ENCODE measurements at places on chromosomes 4 and X.

GRCh38 chr4:139042981-139043460, 27.4 kb downstream of the NOCT start:
- DNase-seq, result no peak

DNA sequence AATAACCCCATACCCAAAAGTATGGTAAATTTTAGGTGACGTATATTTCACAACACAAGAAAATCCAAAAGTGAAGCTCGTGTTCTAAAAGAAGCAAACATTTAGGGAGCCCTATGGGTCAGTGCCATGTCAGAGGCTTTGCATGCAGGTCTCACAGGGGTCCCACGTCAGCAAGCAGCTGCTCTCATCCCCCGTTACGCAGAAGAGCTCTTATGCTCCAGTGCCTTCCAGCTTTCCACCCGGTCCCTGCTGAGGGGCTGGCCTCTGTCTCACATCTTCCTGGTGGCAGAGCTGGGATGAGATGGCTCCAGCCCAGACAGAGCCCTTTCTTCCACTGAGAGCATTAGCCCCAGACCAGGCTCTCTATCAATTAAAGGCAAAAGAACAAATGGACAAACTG, 82.0 kb downstream of the IRF2 start:
- DNase-seq, result no peak

- no peak for DNase-seq
Observed at GRCh38 chr4:123356921-123357320, 39.7 kb upstream of the SPRY1 start.

DNA sequence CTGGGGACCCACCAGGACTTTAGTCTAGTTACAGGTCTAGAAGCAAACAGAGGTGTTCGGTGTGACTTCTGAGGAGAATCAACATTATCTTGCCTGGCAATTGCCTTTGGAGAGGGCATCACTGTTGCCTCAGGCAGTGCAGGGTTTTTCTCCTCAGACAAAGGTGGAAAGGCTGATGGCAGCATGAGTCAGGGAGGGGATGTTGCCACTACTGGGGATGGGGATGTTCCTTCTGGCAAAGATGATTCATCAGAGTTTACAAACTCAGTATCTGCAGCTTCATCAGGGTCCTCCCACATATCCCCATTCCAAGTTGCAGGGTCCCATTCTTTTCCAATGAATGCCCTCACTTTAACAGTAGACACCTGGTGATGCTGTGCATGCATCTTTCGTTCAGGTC, 91.3 kb upstream of the GALNTL6 start:
- no peak for DNase-seq

DNA sequence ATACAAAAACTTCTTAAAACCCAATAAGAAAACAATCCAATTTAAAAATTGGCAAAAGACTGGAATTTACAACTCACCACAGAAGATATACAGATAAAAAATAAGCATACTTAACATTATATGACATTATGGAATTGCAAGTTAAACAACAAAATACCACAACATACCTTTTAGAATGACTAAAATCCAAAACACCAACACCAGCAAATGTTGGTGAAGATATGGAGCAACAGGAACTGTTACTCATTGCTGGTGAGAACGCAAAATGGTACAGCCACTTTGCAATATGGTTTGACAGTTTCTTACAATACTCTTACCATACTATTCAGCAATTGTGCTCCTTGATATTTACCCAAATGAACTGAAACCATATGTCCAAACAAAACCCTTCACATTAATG, 112.4 kb downstream of the ADGRL3 start:
- DNase-seq, result no peak

DNA sequence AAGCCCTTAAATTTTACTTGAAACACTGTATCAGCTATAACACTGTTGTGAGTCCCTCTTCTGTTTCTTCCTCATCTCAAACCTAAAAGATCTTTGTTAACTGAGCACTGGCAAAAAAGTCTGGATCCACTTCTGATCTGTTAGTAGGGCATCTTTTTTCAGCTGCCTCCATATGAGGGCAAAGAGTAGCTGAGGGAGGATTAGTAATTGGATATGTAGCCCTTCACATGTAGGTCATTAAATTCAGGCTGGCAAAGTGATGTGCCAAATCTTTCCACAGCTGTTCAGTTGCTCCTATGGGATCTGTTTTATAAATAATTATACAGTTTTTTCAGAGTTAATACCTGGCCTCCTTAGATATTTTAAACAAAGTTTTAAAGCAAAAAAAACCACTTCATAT, 1.1 kb upstream of the TRMT10A start:
- no peak for DNase-seq

DNA sequence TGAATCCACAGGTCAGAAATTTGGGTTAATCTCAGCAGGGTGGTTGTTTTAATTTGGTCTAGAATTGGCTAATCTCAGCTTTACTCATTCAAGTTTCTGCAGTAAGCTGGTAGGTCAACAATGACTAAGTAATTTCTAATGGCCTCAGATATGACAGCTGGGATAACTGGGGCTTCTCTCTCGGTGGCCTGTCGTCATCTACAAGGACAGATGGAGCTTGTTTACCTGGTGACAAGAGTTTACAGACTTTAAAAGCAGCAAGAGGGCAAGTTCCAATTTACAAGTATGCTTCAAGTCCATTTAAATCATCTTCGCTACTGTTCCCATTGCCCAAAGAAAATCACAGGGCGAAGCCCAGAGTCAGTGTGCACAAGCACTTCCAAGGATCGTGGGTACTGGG, 453.9 kb downstream of the PDHA2 start:
- no peak for DNase-seq

- DNase-seq, result no peak
Observed at GRCh38 chrX:37817579-37817978, 29.8 kb downstream of the DYNLT3 start.

DNA sequence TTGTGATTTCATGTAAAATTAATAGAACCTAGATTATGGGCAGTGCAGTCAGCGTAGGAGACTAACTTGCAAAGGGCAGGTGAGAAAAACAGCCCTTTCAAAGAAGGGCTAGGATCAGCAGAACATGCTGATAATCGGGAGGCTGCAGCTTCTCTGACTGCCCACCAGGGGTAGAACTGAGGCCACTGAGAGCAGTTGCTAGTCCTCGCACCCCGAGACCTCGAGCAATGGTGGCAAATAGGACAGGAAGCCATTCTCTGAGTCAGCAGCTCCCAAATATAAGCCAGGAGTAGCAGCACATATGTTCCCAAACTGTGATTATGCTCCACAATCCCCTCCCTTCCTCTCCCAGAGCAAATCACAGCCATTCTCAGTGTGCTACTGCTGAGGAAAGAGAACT, 186.5 kb downstream of the MSL3 start:
- peak; percentile 5 for DNase-seq

- no peak for DNase-seq
Observed at GRCh38 chrX:117429501-117429900, 687.1 kb downstream of the KLHL13 start.

DNA sequence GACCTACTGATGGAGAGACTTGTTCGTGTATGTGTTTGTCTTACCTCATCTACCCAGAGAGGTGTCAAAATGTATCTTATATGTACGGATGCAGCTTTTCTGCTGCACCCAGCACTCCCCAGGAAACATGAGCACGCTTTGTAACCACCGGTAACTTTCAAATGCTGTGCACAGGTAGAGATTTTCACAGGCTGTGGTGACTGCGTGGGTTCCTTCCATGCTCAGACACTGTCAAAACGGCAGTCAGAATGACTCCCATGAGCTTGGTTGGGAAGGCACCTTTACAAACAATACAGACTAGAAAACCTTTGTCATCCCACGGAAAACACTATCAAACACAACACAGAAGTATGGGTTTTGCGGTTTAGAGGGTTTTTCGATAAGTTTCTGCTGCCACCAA, 28.2 kb downstream of the F11 start:
- DNase-seq, result no peak

GRCh38 chrX:74492720-74493201, 71.5 kb downstream of the SLC16A2 start:
- DNase-seq, result peak; percentile 29

DNA sequence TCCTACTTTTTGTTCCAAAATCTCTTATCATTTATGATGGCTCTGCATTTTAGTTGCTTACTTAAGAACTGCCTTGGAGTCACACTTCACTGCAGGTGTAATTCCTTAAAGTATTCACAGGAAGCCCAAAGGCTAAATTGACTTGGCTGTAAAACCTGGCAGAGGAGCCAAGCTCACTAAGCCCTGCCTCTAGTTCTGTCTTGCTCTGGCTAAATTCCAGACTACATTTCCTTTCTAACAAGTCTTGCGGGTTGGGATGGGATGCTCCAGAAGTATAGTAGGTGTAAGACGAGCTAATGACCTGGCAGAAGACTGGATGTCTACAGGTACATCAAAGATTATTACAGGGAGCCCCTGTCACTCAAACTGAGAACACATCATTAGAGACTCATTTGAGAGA, 924.0 kb upstream of the INTU start:
- DNase-seq, result no peak

Data from neuronal stem cell (in vitro differentiated cells).